ENCODE measurements at places on chromosomes 3 and 15.
A peak's percentile ranks its signal among the peaks of the same experiment; 100 is the strongest.

- H3K27ac ChIP-seq, result no peak overlapping the region
- no peak for DNase-seq
- no peak overlapping the region for H3K4me3 ChIP-seq
- H3K27me3 ChIP-seq, result peaks cover 3% of the 10 kb centered on the region
Observed at GRCh38 chr3:149547413-149547812, 72.9 kb downstream of the TM4SF4 start.

GRCh38 chr15:62390791-62391640 lies 225.9 kb upstream of the C2CD4B start:
- H3K27me3 ChIP-seq, result peaks cover 26% of the 10 kb centered on the region
- H3K4me1 ChIP-seq, result peaks cover 19% of the 10 kb centered on the region
- peak; percentile 40 for DNase-seq
- H3K36me3 ChIP-seq, result no peaks in the 10 kb centered on the region
- peak overlapping the region; percentile 90 for H3K4me3 ChIP-seq

GRCh38 chr3:46690798-46691197 lies 2.7 kb downstream of the ALS2CL start:
- no peak for DNase-seq
- peaks cover 25% of the 10 kb centered on the region for H3K4me1 ChIP-seq

DNA sequence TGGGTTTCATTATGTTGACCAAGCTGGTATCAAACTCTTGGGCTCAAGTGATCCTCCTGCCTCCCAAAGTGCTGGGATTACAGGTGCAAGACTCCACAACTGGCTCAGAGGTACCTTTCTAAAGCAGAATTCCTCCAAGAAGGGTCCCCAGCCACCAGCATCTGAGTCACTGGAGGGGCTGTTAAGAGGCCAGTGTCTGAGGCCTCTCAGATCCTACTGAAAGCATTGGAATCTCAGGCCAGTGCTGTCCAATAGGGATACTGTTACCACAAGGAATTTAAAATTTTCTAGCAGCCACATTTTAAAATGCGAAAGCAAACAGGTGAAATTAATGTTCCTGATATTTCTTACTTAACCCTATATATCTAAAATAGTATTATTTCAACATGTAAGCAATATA lies 1.3 kb downstream of the CAV3 start:
- H3K27me3 ChIP-seq, result peaks cover 2% of the 10 kb centered on the region
- peaks cover under 1% of the 10 kb centered on the region for H3K4me1 ChIP-seq
- no peaks in the 10 kb centered on the region for H3K36me3 ChIP-seq
- DNase-seq, result no peak
- H3K27ac ChIP-seq, result no peak overlapping the region

- no peak overlapping the region for H3K4me3 ChIP-seq
- H3K4me1 ChIP-seq, result no peaks in the 10 kb centered on the region
- DNase-seq, result no peak
- H3K27ac ChIP-seq, result no peak overlapping the region
Observed at GRCh38 chr3:54071601-54072000, 50.8 kb upstream of the CACNA2D3 start.

GRCh38 chr3:37770336-37770735 lies 91.3 kb upstream of the CTDSPL start:
- H3K4me1 ChIP-seq, result no peaks in the 10 kb centered on the region
- H3K4me3 ChIP-seq, result no peak overlapping the region
- H3K27me3 ChIP-seq, result peaks cover 6% of the 10 kb centered on the region
- no peaks in the 10 kb centered on the region for H3K36me3 ChIP-seq
